ENCODE measurements at places on chromosomes 2 and 18. TPM values are rescaled to one million over a fixed set of nuclear protein-coding genes. Genes with fewer than 3 reads are reported as not detected.

GRCh38 chr2:7785700-7786099 lies 868.5 kb downstream of the RNF144A start:
- DNase-seq, result no peak

- no peak for DNase-seq
Observed at GRCh38 chr2:191061381-191061980, 47.5 kb upstream of the STAT1 start.

DNA sequence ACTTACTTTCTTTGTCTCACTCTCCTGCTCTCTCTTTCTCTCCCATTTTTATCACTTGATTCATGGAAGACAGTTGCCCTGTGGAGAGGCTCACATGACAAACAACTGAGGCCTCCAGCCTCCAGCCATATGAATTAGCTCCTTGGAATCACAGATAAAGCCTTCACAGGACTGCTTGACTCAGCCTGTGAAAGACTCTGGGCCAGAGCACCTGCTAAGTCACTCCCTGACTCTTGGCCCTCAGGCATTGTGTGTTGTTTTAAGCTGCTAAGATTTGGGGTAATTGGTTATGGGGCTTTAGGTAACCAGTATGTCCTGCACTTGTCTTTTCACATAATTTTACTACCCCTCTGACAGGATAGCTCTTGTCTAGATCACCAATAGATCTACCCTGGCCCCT lies 334.9 kb downstream of the SOX11 start:
- DNase-seq, result no peak

- DNase-seq, result peak; percentile 89
Observed at GRCh38 chr2:36355151-36355889, at the start of gene CRIM1. CRIM1 (plus strand) TSS chr2:36355778; CDS start chr2:36356293, 515 bp downstream.

IWS1 gene
- 28.7 TPM for total RNA-seq

All from uterus (tissue), 4 donors.